ENCODE measurements at places on chromosomes 1 and 21.
A peak's percentile ranks its signal among the peaks of the same experiment; 100 is the strongest.

DNA sequence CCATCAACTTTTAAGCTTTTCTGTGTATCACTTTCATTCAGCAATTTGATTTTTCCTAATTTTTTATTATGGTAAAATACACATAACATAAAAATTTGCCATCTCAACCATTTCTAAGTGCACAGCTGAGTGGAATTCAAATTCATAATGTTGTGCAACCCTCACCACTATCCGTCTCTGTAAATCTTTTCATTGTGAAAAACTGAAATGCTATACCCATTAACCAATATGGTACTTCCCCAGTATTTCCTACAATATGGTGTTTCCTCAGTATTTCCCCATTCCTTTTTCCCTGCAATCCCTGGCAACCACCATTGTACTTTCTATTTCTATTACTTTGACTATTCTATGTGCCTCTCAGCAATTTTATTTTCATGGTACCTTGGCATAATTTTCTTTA is 6.8 kb downstream of the STPG1 start:
- no peak for DNase-seq

GRCh38 chr1:41650028-41650880 is 165.8 kb upstream of the EDN2 start:
- no peak for DNase-seq

DNA sequence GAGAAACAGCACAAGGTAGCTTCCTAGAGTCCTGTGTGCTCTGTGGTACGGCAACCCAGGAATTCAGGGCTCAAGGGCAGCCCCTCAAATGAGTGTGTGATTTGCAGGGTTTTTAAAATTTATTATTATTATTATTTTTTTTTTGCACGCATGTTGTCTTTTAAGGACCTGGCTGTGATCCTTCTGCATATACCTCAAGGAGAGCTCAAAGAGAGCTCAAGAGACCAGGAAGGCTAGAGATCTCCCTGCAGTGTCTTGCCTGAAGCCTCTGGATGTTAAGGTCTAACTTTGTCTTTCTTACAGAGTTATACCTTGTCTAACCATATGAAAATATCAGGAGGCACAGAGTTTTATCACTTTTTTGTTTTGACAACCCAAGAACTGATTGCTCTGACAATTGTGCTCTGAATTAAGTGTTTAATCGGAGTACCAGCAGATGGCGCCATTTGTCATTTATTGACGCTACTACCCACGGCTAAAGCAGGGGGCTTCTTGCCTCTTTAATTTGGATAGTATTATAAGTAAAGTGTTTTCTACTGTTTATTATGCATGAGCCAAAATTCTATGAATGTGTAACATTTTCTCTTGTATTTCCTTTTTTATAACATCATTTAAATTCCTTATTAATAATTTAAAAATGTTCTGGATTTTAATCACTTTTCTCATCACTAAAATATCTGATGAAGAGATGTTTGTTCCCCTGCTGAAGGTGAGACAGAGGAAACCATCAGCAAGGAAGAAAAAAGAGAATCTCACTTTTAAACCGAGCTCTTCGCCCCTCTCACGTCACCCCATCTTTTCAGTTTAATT is 35.8 kb upstream of the LMO4 start:
- peak; percentile 89 for DNase-seq

- no peak for DNase-seq
Measured at GRCh38 chr1:2784854-2785630, 16.5 kb downstream of the TTC34 start.

DNA sequence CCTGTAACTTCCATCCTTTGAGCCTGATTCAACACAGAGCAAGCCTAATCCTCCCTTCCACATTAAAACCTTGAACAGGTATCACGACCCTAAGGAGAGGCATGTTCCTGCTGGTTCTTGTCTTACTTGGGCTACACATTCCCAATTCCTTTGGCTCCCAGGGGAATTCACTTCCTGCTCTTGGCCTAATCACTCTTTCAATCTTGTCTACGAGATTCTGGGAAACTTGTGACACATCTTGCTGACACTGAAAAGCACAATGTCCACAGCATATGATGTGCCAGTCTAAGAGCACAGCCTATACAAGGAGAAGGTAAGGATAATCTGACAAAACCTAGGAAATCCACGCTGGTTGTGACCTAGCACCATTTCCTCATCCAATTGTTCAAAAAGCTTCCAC is 163.9 kb downstream of the GABPA start:
- DNase-seq = no peak

DNA sequence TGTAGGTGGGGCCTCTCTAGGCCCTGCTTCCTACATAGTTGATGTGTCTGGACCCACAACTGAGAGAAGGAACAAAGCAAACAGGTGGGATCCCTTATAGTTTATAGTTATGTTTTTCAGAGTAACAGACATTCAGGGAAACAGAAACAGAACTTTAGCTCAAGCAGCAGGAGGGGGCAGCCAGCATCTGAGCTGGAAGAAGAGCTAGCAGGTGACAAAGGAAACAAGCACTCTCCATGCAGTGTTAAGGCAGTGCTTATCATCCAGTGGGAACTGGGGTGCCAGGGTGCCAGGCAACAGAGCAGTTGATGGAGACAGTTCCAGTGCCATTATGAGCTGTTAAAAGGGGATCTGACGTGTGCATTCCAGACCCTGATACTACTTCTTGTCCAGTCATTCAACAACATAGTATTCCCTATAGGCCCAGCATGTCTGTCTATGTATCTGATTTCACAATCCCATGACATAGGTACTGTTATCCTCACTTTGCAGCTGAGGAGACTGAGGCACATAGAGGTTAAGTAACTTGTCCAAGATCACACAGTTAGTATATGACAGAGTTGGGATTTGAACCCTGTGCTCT is 13.5 kb downstream of the HIVEP3 start:
- DNase-seq = no peak

- peak; percentile 86 for DNase-seq
Measured at GRCh38 chr1:207997486-207998268, 86.8 kb upstream of the CD34 start.

DNA sequence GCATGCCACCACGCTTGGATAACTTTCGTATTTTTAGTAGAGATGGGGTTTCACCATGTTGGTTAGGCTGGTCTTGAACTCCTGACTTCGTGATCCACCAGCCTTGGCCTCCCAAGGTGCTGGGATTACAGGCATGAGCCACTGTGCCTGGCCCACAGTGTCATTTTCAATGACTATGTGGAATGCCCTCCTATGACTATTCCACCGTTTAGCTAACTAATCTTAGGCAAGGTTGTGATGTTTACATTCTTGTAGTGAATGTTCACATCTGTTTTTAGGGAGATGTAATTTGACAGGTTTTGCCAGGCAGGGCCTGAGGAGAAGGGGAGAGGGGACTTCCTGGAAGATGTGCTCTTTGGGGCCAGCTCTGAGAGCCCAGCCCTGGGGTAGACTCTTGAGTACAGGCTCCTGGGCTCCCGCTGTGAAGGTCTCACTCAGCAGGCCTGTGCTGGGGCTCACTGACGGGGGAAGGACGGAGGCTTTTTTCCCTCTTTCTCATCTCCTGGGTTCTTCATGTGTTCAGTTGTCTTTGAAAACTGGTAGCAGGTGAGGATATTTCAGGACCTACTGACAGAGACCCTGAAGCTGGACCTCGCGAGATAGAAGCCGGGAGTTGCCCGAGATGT is 13.2 kb downstream of the COQ8A start:
- no peak for DNase-seq

- no peak for DNase-seq
Measured at GRCh38 chr1:165726841-165727240, 28.5 kb upstream of the ALDH9A1 start.

- DNase-seq = no peak
Measured at GRCh38 chr1:76530953-76531352, 336.3 kb upstream of the ST6GALNAC5 start.

DNA sequence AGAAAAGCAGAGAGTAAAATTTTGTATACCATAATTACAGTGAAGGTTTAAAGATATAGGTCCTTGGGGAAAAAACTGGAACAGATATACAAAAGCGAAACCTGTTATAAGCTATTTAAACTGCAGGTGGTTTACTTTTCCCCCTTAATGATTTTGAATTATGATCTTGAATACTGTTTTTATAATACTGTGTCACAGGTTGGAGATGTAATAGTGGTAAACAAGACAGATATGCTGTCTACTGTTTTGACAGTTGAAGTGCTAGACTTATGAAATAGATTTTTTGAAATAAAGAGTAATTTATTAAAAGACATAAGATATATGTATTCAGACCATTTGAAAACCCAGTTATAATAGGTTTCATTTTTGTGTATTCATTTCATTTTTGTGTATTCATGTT is 129.4 kb downstream of the CD247 start:
- DNase-seq = no peak

DNA sequence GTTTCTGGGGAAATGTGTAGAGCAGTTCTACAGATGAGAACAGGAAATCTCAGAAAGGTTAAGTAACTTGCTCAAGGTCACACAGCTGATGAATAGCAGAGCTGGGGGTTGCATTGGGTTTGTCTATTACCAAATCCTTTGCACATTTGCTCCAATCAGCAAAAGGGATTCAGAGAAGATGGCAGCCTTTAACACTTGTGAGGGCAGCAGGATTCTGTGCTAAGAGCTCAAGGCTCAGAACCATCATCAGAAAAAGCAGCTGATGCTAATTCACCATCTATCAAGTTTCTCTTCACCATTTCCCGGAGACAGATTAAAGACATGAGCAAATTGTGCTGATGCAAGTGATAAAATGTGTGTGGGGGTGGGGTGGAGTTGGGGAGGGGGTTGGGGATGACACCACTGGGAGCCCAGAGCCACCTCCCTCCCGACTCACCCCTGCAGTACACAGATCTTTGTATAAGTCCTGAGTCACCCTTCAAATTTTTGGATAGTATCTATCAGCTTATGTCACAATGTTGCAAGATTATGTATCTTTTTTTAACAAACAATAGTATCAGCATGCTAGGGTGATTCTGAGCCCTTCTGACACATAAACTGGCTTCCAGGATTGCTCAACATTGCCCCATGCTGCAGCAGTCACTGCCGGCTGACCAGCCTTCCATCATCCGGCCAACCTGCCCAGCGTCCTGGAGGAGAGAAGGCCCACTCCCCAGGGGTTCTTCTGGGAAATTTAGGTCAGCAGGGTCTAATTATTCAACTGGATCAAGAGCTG is 2.8 kb upstream of the SPSB1 start:
- no peak for DNase-seq

- DNase-seq = no peak
Measured at GRCh38 chr1:93958726-93959100, 49.5 kb upstream of the GCLM start.

DNA sequence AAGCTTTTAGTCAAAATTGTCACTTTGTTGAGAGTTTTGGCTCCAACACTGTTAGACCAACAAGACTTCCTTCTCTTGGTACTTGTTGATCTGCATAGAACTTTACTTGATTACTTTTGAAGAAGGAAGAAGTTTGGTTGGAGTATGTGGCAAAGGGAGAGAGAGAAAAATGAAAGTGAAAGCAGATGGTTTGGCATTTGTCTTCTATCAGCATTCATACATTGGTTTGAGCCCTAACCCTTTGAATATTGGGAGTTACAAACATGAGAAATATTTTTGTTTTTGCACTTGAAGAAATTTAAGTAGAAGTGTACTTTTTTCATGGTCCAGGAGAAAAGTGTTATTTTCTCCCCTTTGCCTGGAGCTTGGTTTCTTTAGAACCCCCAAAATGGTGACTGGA is 169.8 kb downstream of the ADGRL4 start:
- DNase-seq = no peak

GRCh38 chr1:23694371-23694770 is 2.8 kb downstream of the RPL11 start:
- DNase-seq = no peak

DNA sequence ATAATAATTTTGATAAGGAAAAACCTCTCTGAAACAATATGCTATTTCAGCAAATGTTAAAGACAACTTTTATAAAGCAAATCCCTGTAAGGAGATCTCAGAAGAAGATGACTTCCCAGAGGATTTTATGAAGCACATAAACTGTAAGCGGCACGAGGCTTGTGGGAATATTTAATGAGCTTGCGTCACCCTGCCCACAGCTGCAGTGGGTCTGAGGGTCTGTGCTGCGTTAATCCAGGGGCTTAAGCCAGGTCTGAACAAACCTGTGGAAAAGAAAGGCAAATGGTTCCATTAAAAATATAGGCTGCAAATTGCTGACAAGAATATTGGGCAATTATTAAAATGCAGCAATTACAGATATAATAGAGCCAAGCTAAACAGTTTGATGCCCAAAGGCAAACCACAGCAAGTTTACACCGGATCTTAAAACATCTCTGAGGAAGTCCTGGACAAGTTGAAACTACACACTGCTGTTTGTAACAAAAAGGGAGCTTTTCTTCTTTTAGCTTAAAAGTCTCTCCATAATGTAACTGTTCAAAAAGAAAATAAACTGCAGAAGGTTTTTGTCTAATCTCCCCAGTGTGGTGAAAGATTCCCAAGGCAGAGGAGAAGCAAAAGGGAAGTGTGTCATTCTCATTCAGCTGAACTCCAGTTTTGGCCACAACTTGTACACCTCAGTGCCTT is 21.8 kb downstream of the TGFBR3 start:
- no peak for DNase-seq

DNA sequence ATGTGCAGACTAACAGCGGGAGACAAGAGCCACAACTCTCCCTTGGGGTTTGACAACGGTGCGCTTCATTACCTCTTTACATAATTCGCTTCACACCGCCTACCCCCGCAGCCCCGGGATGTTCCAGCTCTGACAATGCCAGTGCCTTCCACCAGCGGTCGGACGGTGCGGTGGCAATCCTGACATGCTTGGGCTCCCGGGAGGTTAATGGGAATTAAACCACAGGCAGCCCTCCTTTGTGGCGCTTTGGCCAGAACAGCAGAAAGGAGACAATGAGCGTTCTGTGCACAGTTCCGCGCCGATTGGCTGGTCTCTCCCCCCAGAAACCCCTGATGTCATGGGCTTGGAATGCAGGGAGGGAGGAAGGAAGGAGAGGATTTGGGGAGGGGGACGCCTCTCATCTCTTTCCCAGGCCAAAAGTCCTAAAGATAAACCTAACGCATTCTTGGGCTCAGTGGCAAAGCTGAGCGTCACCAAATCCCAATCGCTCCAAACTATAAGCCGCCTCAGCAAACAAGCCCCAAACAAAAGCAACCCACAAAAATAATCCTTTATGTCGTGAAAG is 1.3 kb downstream of the CNN3 start:
- peak; percentile 97 for DNase-seq

DNA sequence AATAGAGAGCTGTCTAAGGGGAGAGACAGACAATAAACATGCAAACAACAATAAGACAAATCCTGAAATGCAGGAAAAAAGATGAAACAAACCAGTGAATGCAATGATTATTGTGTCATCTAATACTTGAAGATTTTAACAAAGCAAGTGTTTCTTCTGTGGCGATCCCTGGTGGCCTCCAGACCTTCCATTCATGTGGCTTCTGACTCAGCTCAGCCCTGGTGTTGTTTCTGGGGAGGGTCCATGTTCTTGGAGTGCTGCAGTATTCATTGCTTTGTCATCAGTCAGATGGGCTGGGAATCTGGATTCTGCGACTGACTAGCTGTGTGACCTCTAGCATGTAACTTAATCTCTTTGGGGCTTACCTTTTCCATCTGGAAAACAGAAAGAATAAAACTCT is 1.5 kb upstream of the C2CD4D start:
- no peak for DNase-seq

DNA sequence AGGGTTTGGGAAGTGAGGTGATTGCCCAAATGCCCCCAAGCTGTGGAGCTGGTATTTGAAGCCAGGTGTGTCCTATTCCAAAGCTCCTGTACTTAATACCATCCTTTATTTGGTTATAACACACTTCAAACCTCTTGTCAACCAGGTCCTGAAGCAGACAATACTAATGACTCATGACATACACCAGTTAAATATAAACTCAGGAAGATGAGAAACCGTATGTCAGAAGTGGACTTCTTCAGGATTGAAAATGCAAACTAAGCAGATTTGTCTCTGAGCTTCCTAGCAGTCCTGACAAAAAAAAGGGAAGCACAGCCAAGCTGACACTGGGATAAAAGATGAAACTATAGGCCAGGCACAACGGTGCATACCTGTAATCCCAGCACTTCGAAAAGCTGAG is 70.6 kb downstream of the ALPL start:
- DNase-seq = no peak

All from GM23338 (cell line).